Fibroblast of skin of back (primary cell): ENCODE measurements at places on chromosomes 3 and 15.

GRCh38 chr3:99319450-99319849 is 318.9 kb upstream of the COL8A1 start:
- peak; percentile 55 for DNase-seq

DNA sequence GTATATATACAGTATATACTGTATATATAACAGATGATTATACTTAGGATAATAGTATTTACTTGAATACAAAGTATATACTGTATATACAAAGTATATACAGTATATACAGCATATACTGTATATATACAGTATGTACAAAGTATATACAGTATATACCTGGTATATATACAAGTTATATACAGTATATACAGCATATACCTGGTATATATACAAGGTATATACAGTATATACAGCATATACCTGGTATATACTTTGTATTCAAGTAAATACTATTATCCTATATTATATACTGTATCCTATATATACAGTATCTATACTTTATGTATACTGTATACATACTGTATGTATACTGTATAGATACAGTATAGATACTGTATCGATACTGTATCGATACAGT is 14.6 kb upstream of the CPOX start:
- no peak for DNase-seq

DNA sequence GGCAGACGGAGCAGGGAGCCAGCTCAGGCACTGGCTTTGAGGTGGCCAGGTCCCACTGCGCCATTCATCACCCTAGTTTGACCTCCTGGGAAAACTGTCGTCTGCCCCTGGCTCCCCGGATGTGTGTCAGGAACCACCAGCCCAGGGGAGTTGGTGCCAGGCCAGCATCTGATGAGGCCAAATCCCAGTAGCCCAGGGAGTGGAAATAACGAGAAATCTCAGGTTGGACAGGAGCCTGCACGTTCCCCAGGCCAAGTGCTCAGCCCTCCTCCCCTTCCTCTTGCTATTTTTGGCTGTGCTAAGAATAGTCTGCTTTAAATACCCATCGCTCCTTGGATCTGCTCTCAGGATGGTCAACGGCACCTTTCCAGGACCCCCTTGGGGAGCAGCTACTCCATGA is 93.1 kb upstream of the RPL32 start:
- peak; percentile 34 for DNase-seq

GRCh38 chr3:99878005-99878404 is 60.3 kb downstream of the CMSS1 start:
- peak; percentile 92 for DNase-seq

DNA sequence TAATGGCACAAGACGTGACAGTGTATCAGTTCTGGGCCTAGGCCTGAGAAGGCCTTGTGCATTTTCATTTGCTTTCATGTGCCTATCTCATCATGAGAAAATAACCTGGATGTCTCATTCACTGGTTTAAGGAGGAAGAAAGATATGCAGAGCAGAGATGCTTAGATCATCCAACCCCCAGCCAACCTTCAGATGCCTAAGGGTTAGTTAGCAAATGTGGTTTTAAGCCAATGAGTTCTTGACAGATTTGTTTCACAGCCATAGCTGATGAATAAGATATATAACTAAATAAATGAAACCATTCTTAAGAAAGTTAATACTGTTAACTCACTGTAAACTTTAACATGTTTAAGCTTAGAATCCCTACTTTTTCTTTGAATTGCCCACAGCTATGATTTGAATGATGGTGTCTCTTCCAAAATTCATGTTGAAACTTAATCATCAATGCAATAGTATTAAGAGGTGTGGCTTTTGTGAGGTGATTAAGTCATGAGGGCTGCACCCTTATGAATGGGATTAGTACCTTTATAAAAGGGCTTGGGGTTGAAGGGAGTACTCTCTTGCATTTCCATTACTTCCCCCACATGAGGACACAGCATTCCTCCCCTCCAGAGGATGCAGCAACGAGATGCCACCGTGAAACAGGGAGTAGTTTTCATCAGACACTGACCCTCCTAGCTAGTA is 324.6 kb upstream of the TBC1D5 start:
- no peak for DNase-seq

- DNase-seq: no peak
Measured at GRCh38 chr15:84599906-84600305, 903 bp upstream of the ZSCAN2 start.

DNA sequence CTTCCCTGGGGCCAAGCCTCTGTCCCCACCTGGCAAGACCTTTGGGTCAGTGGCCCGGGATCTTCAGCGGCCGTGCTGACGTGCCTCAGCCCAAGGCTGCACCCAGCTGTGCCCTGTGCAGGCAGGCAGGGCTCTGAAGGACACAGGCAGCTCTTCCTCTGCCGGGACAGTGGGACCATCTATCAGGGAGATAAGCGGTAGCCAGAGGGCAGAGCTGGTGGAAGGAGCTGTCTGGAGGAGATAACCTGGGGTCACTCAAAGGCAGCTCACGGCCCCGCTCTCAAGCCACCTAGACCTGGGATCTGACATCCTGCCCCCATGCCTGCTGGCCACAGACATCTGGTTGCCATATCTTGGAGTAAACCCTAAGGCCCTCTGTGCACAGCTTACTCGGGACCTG is 27.3 kb downstream of the DUSP7 start:
- no peak for DNase-seq

DNA sequence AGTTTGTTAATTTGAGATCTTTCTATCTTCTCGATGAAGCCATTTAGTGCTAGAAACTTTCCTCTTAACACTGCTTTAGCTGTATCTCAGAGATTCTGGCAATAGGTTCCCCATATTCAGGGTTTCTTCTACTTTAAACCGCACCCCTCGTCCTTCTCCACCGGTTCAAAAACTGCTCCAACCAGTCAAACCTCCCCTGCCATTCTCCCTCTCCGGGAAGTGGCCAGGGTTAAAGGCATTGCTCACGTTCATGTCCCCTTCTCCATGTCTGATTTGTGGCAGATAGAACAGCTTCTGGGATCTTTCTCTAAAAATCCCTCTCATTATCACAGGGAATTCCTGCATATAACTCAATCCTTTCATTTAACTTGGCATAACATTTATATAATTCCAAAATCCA is 14.4 kb downstream of the ALDH1L1 start:
- DNase-seq: no peak

DNA sequence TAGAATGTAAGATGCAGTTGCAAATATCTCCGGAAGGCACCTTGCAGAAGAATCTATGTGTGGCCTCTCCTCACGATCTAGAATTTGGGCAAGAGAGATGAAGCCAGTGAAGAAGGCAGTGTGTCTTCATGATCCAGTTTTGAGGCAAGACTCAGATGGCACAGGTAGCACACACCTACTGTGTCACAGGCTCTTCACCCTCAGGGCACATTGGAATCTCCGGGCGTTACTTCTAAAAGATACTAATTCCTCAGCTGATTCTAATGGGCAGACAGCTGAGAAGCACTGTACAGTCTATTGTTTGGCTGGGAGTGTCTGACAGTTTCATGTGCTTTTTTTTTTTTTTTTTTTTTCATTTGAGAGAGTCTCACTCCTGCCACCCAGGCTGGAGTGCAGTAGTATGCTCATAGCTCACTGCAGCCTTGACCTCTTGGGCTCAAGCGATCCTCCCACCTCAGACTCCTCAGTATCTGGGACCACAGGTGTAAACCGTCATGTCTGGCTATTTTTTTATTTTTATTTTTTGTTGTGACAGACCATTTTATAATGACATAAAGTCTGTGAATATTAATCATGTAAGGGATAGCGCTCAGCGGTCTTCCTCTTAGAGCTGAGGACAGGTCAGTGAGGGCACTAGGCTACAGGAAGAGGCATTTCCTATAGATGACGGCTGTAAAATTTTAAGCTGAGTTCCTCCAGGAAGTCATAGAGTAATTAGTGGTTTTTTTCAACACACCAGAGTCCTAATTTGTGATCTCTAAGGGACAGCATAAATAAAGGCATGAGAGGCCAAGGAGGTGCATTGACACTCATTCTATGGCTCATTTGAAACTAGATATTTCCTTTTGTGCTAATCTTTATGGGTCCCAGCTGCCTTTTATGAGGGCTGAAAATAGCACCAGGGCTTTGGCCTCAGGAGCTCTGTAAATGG is 4.0 kb downstream of the C3orf52 start:
- no peak for DNase-seq

DNA sequence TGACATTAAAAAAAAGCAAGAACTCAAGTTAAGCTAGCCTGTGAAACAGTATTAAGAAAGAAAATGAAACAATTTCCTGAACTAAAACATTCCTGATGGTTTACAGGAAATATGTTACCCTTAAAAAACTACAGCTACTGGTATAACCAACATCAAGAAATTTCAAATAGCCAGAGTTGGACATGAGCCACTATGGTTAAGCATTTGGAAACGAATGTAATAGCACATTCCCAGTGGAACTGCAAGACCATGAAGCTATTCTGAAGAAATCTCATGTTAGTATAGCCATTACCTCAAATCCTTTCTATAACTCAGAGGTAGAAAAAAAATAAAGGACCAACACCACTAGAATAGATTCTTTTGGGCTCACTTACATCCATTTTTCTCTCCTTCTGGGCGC is 30.2 kb downstream of the CPNE4 start:
- peak; percentile 79 for DNase-seq

- peak; percentile 100 for DNase-seq
Measured at GRCh38 chr15:82159922-82160321, 102.6 kb downstream of the EFL1 start.

DNA sequence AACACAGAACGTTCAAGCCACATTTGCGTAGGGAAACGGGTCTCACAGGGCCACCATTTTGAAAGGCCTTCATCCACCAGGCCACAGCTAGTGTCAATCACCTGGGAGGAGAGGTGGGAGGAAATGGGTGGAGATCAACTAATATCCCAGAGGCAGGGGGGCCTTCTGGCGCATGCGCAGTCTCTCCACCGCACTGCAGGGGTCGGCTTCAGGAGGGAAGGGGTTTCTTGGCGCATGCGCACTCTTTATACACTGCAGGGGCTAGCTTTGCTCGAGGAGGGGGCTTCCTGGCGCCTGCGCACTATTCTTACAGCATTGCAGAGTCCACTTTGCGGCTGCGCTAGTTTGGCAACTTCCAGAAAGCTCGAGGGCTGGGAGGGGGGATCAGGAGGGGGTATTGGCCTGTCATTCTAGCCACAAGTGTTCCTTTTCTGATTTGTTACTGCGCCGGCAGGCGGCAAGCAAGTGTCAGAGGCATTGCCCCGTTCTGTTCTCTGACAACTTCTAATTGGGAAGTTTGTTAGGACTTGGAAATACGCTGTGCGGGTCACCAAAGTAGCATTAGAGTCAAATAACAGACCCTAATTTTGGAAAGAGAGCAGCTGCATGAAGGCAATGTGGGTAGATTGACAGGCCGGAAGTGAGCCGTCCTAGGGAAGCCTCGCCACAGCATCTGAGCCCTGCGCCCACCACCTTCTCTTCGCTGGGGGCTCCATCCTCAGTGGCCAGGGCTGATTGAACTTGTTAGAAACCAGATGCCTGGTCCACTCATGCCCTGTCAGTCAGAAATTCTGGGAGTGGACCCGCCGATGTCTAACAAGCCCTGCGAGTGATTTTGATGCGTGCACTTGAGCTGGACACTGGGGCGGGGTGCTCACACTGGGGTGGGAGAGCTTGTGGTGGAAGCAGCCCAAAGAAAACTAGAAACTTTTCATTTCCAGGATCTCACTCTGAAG is 173.5 kb upstream of the NDN start:
- DNase-seq: no peak

DNA sequence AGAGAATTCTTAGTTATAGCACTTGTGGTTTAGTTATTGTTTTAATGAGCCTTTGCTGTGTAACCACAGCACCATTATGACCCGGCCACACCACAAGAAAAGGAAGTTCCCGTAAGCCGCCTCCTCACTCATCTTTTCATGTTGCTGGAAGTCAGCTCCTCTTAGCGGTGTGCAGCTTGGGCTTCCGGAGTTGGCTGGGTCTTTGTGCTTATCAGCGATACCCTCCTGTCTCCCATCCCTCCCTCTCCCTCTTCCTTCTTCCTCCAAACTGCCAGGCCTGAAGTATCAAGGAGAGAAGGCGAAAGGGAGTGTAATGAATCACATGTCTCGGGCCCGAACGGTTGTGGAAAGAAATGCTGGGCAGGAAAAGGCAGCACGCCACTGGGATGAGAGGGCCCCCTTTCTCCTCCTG is 353.5 kb downstream of the MCTP2 start:
- no peak for DNase-seq

DNA sequence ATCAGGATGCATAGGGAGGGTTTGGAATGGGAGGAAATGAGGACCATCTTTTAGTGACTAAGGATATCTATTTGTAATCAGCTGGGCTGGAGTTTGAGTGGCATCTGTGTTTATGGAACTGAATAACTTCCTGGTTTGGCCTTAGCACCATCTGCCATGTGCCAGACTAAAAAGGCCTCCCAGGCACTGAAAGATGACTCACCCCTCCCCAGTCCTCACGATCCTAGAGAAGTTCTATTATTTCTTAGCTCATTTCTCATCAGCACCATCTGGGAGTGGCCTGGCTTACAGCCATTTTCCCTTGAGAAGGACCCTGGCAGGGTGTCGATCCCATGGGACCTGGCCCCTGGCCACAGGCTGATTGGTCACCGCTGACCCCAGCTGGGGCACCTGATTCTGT is 23.9 kb upstream of the CTXND1 start:
- peak; percentile 46 for DNase-seq

- peak; percentile 33 for DNase-seq
Measured at GRCh38 chr3:146217324-146217723, 33.6 kb downstream of the PLSCR4 start.

DNA sequence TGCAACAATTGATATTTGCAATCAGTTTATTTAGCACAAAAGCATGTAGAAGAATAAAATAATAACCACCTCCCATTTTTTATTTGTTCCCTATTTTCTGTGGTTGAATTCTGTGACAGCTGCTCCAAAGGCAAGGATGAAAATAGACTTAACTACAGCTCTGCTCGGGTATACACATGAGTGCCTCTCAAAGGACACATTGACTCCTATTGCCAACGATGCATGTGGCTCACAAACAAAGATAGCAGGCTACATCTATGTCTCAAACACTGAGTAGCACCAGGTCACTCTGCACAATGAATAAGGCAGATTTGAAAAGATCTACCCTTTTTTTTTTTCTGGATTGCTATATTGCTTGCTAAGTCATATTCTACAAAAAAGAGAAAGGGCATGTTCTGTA is 612.9 kb downstream of the ROBO1 start:
- no peak for DNase-seq

DNA sequence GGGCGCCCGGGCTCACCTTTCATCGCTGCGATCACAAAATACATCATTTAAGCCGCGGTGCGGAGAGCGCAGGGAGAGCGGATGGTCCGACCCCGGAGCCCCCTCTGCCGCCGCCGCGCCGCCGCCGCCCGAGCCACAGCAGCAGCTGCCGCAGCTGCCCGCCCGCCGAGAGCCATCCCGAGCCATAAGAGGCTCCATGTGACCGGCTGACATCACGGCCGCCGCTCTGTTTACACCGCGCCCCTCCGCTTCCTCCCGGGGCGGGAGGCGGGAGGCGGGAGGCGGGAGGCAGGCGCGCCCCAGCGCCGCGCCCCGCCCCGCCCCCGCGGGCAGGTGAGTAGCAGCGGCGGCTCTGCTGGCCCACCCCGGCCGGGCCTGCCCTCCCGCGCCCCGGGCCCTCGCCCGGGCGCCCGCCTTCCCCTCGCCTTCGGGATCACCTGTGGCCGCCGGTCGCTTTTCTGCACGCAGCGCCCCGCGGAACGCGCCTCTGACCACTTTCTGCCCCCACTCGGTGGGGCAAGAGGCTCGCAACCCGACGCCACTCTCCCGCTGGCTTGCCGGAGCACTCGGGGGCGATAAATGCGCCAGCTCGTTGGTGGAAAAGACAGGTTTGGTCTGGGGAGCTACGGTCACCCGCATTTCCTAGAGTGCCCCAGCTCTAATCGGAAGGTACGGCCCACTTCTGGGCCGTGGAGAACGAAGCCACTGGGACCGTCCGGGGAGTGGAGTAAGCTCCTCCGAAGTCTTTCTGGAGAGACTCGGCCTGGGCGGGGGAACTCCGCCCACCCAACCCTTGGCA is 113.6 kb upstream of the ICE2 start:
- peak; percentile 83 for DNase-seq
